NCI-H2171 treated with DMSO at 0.1 percent for 48 hours (cell line): ENCODE measurements at places on chromosomes 2 and 18.

DNA sequence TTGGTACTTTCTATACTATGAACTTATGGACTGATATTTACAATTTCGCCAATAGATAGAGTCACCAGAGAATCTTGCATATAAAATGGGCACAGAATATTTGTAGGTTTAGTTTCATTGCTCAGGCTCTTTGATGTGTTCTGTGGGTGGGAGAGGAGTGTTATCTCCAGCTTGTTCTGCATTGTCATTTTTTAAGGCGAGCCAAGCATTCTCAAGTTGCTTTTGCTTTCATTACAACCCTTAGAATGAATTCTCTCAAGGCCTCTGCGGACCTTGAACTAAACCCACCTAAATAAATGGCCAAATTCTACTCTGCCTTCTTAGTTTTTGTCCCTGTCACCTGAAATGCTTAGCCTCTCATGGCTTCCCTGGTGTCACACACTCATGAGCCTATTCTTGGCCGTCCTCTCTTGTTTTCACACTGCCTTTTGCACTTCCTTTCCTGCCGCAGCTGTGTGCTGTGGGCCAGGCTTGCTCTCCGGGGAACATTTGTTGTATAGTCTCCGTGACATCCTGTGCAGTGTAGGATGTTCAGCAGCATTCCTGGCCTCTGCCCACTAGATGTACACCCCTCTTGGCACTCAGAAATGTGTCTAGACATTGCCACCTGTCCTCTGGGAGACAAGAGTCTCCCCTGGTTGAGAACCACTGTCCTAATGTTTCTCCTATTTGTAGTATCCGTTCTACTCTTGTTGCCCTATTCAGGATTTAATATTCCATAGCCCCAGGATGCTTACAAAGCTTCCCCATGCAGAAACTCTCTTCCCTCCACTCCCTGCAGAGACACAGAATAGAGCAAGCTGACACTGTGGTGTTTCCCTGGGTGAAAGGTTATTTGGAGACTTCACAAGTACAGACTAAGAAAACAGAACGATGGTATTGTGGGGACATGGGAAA is 255.6 kb downstream of the PTPRM start:
- no peak for DNase-seq

- DNase-seq = no peak
These were observed 5.4 kb downstream of the MARCHF4 start for GRCh38 chr2:216366777-216367471.

DNA sequence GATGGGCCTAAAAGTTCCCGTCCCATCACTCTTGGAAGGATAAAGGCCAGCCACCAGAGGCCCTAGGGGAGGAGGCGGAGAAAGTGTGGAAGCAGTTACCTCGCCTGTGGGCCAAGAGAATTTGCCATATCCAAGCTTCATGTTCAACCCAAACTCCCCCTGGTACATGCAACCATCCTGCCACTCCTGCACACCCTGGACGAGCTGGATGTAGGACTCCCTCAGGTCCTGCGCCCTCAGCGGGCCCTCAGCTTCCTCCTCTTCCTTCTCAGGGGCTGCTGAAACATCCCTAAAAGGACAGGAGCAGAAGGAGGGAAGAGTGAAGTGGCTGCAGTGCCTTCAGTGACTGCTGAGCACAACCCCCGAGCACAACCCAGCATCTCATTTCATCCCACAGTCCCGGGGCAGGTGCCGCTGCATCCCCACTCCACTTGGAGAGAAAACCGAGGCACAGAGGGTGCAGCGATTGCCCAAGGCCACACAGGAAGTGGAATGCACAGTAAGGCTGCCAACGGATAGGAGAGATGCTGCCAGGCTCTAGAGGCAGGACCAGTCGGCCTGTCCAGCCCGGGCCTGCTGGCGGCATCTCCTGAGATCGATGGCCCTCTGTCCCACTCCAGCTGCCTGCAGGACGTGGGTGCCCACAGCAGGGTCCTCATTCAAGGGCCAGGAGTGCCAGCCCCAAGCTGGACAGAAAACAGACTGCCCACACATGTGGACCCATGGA is 2.9 kb downstream of the ANKMY1 start:
- DNase-seq = no peak

DNA sequence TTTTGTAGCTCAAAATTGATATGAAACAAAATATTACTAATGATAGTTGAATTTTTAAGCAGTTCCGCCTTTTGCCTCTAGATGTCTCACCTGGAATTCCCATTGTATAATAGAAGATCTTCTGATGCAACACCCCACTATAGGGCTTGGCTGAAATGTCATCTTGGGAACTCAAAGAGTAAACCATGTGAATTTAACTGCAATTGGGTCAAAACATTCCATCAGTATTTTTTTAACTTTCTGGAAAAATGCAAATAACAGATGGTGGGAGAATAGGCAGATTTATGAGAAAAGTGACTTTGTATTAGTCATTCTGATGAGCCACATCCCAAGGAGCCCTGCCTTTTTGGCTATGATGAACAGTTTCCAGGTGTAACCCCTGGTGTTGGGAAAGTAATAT is 489.9 kb downstream of the NYAP2 start:
- peak; percentile 17 for DNase-seq

DNA sequence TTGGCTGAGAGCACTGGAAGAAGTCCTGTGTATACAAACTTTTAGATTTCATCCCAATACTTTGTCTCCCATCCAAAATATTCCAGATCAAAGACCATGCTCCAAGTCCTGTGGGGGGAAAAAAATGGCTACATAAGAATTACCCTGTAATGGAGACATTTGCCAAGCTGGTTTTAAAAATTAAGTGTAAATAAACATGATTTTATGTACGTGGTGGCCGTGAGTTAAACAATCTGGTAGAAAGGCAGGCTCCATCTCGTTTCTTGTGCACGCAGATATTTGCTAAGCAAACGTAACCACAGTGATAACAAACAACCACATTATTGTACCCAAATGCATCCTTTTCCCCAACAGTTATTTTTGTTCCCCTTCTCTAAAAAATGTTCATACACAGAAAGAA is 176.4 kb downstream of the ZNF516 start:
- no peak for DNase-seq

DNA sequence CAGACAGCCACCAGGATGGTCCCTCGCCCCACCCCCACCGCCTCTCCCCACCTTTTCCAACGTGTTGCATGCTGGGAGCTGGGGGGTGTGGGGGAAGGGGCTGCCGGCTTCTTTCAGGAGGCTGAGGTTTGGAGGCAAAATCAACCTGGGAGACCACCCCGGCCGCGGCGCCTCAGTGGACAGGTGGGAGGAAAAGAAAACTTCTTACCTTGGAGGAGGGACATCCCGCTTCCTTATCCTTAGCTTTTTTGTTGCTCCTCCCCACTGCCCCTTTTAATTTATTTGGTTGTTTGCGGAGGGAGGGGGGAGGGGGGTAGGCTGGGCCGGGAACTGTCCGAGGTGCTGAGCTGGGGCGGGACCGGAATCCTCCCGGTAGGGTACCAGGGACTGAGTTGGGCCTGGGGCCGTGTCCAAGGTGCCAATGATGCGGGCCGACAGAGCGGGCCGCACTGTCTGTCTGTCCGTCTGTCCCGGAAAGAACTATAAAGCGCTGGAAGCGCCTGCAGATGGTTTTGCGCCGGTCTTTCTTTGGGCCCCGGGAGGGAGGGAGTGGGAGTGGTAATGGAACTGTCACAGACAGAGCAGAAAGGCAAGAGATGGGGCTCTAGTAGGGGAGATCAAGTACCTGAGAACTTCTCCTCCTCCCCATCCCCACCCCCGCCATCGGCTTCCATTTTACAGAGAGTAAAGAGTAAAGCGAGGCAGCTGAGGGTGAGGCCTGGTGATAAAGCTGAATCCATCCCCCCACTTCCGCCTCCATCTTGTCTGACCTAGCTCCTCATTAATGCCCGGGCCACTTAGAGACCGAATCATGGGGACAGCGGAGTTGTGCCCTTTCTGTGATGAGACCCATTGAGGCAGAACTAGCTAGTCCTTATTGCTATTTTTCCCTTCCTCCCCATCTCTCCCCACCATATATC is 2.4 kb downstream of the CDK5R2 start:
- peak; percentile 75 for DNase-seq

DNA sequence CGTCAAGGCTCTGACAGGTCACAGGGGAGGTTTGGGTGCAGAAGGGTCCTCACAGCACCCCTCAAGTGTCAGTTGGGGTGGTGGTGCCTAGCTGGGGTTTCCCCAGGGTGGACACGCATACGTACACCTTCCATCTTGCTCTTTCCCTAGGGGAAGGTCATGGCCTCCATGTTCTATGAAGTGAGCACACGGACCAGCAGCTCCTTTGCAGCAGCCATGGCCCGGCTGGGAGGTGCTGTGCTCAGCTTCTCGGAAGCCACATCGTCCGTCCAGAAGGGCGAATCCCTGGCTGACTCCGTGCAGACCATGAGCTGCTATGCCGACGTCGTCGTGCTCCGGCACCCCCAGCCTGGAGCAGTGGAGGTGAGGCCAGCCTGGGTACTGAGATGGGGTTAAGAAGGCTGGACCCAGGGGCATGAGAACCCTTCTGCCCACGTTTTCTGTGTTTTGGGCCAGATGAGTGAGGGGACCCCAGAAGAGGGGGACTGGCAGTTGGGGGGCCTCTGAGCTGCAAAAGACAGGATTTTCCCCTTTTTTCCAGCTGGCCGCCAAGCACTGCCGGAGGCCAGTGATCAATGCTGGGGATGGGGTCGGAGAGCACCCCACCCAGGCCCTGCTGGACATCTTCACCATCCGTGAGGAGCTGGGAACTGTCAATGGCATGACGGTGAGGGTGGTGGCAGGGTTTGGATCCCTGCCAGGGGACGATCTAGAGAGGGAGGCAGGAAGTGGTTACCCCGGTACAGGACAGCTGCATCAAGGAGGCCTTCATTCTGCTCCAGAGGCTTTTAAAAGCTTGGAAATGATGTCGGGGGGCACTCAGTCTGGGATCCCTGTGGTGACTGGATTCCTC is 20.9 kb downstream of the SLC30A3 start:
- no peak for DNase-seq

- no peak for DNase-seq
These were observed 339.0 kb downstream of the EIPR1 start for GRCh38 chr2:3038636-3039035.

- DNase-seq = no peak
These were observed 73.8 kb downstream of the SPTBN1 start for GRCh38 chr2:54529935-54530334.

DNA sequence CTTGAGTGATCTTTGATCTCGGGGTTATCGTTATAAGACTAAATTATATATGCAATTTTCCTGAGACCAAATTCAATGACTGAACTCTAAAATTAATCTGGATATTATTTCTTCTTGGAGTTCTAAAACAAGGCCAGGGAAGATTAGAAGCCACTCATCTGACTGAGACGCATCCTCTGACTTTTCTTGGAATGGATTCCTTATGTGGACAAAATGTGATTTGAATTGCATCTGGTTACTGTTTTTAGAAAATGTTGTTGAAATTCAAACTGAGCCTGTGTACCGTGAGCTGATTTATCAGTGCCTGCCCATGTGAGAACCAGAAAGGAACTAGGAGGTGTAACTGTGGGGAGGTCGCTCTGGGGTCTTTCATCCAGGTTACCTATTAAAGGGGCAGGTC is 330.8 kb downstream of the OSR1 start:
- DNase-seq = no peak

- peak; percentile 75 for DNase-seq
These were observed 289.4 kb downstream of the ZEB2 start for GRCh38 chr2:144230448-144231085.

GRCh38 chr2:151730262-151730975 is 3.9 kb downstream of the NEB start:
- DNase-seq = peak; percentile 25

- DNase-seq = no peak
These were observed 66.5 kb upstream of the NEUROD1 start for GRCh38 chr2:181746844-181747243.

GRCh38 chr2:200376513-200377354 is 70.2 kb downstream of the SPATS2L start:
- DNase-seq = no peak

DNA sequence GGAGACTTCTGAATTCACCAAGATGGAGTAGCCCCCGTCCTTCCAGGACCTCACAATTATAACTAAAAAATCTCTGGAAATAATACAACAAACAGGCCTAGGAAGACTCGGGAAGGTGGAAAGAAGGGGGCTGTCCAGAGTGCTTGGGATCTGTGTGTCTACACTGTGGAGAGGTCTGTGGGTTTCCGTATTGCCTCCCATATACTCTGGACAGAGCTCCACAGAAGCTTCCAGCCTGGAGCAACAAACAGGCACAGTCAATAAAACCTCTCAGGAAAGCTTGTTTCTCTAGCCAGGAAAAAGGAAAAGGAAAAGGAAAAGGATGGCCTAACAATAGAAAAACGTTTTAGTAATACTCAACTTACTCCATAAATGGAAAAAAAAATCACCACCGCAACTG is 655.9 kb downstream of the DSC3 start:
- DNase-seq = no peak

DNA sequence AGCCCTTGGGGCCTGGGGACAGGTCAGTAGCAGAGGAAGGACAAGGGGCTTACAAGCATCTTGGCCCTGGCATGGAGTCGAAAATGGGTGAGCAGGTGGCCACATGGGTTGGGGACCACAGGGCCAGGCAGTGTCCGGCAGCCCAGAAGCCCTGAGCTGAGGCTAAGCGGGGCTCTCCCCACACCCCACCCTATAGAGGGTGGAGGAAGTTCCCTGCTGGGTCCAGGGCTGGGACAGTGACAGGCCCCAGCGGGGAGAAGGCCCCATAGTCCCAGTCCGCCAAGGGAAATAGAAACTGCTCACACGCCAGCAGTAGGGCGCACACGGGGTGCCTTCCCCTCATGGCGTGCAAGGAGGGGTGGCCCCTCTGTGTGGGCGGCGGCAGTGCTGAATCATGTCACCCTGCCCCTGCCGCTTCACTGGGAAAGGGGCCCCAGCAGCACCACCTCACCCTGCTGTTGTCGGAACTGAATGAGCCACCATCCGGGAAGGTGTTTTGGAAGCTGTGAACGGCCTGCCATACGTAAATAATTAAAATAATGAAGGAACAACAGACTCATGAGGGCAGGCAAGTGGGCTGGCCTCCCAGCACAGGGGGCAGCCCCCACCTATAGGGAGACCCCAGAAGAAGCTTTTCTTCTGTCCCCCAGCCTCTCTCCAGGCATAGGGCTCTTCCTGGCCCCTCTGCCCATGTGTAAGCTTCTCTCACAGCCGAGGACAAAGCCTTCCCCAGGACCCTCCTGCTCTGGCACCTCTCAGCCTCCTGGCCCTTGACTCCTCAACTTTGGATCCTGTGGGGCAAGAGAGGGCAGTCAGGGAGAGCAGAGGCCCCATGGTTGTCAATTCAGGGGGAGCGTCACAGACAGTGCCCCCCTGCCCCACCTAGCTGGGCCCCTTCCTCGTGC is 12.7 kb upstream of the DUSP2 start:
- no peak for DNase-seq

GRCh38 chr18:7878265-7879211 is 311.4 kb downstream of the PTPRM start:
- DNase-seq = no peak

DNA sequence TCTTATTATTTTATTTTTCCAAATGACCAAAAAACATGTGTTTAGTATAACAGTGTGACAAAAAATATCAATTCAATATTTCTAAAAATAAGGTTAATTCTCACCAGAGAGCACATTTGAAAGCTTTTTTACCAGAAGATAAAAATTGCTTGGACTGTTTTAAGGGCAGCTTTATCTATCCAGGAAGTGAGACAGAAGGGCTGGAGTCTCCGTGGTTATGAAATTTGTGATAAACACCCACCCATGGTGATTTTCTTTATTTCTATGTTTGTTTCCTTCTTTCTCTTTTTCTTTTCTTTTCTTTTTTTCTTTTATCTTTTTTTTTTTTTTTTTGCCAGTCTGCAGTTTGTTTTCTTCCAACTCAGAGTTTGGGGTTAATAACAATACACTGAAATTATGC is 298.5 kb downstream of the PIEZO2 start:
- no peak for DNase-seq

- peak; percentile 98 for DNase-seq
These were observed 26.5 kb downstream of the CRACDL start for GRCh38 chr2:98909317-98910211.

GRCh38 chr2:239366740-239367139 is 34.1 kb downstream of the HDAC4 start:
- DNase-seq = no peak
